ENCODE measurements at places on chromosomes 3 and 15.

DNA sequence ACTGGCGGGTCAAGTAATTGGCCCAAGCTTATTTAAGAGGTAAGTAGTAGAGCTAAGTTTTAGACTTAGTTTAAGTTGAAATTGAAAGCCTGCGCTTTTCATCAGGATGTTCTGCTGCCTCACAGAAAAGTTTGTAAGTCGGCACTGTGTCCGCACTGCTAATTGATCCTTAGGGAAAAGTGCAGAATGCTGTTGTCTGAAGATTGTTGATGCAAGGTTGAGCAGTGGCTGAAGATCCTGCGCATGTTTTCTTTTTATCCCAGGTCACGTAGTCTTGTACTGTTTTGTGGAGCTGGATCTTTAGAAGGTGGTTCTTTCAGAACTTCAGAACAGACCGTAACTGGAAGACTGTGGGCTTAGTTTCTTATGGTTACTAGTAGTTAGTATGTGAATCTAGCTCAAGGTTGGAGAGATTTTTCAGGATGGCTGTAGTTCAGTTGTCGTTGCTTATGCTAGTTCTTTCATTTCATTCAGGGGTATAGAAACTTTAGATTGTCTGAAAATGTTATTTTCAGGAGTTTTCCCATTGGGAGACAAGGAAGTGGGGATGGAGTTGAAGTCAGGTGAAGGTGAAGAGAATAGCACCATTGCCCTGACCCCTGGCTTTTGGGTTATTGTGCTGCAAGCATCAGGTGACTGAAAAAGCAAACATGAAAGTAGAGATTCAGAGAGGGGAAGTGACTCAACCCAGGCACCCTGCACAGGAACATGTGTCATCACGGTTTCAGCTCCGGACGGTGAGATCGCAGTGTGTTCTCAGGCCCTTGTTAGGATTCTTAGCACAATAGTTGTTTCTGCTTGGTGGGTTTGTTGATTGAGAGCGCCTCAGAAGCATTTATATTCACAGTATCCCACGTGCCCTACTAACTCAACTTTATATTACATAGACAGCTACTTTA, 32.8 kb downstream of the AKAP13 start:
- DNase-seq, result peak; percentile 56

DNA sequence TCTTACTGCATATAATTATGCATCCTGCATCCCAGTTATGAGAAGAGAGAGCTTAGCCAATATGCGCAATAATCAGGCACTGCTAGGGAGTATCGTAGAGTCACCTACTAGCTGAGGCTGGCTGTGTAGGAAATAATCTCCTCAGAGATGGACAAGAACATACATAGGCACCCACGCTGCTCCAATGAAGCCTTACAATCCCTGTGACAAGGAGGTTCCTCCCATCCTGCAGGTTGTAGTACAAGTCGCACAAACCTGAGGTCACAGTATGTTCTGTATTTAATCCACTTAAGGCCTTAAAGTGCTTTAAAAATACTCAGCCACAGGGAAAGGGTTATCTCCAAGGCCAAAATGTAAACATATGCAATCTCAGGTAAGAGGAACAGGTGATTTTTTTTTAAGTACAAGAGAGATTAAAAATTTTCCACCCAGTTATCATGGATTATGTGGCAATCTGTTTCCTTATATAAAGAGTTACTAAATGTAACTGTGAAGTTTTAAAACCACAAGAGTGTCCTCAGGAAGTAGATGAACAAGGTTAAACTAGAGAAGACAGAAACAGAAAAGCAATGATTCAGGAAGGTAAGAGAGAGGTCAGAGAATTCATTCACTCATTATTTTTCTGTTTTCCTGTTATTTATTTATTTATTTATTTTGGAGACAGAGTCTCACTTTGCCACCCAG, 7.5 kb upstream of the COLQ start:
- DNase-seq, result no peak

GRCh38 chr3:100103558-100104441, 10.5 kb downstream of the FILIP1L start:
- peak; percentile 75 for DNase-seq

- no peak for DNase-seq
Measured at GRCh38 chr3:110066206-110066605, 728.9 kb upstream of the DPPA4 start.

DNA sequence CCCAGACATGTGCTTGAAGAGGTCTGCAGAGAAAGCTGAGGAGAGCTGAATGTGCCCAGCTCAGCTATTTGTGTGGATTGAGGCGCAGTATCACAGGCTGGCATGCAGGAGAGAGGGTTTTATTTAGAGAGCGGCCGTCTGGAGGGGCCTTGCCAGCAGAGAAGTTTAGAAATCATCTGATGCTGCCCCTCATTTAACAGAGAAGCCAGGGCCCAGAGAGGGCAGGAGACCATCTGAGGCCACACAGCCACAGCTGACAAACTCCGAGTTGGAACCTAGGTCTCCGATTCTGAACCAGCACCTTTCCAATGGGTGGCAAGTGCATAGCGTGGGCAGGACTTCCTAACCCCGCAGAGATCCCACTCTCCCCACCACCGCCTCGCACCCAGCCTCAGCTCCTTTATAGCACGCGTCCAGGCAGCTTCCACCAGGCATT, 101.0 kb downstream of the LSM3 start:
- no peak for DNase-seq

GRCh38 chr15:68818066-68818768, 2.5 kb downstream of the ANP32A start:
- DNase-seq, result peak; percentile 81

DNA sequence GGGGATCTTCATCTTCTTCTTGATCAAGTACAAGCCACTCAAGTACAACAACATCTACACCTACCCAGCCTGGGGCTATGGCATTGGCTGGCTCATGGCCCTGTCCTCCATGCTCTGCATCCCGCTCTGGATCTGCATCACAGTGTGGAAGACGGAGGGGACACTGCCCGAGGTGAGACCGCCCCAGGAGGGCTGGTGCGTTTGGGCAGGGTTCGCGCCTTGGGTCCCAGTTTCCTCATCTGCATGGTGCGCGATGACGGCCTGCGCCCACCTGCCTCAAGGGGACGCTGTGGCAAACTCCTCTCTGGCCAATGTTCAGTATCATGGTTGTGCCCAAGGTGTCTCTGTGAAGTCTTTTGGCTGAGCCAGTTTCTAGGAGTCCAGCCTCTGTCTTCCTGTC, 57.5 kb upstream of the SLC6A1 start:
- DNase-seq, result no peak

- peak; percentile 27 for DNase-seq
Measured at GRCh38 chr3:42117175-42118008, 26.2 kb downstream of the TRAK1 start.

DNA sequence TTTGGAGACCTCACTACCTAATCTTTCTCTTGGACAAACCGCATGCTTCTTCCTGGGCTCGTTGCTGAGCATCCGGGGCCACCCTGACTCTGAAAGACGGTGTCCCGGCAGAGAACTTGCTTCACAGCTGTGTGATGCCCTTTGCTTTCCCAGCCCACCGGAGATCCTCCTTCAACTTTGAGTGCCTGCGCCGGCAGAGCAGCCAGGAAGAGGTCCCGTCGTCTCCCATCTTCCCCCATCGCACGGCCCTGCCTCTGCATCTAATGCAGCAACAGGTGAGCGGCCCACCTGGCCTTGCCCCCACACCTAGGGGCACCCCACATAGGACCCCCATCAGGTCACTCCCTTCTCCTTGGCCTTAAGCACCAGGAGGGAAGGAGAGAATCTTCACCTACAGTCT, 37.7 kb downstream of the CHDH start:
- DNase-seq, result no peak

DNA sequence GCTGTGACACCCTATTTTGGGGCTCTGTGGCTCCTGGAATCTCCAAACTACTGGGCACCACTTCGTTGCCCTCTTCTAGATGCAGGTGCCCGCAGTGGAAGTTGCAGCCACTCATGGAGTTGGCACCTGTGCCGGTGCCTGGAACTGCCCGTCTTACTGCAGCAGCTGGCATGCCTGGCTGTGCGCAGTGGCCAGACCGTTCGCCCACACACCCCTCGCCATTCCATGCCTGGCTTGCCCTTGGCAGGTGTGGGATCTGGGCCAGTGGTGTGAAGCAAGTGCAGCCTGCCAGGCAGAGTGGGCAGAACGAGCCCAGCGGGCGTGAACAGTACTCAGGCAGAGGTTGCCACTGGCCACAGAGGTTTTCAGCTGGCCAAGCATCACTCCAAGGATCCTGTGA, 1286.7 kb downstream of the ROBO1 start:
- DNase-seq, result no peak

All from fibroblast of gingiva (primary cell).